ENCODE measurements at places on chromosomes 11 and 22.

- DNase-seq, result no peak
These were observed 20.6 kb upstream of the AP1B1 start for GRCh38 chr22:29408940-29409339.

- DNase-seq, result no peak
These were observed 920 bp downstream of the TMEM132A start for GRCh38 chr11:60924906-60925853.

- DNase-seq, result no peak
These were observed 5.6 kb downstream of the PNPLA5 start for GRCh38 chr22:43886231-43886630.

- no peak for DNase-seq
These were observed 75.5 kb downstream of the PACSIN2 start for GRCh38 chr22:42939451-42939881.

- no peak for DNase-seq
These were observed 38.9 kb upstream of the EED start for GRCh38 chr11:86205421-86206336.

Data from fibroblast of pulmonary artery (primary cell).